ENCODE measurements at places on chromosomes 7 and 10.

DNA sequence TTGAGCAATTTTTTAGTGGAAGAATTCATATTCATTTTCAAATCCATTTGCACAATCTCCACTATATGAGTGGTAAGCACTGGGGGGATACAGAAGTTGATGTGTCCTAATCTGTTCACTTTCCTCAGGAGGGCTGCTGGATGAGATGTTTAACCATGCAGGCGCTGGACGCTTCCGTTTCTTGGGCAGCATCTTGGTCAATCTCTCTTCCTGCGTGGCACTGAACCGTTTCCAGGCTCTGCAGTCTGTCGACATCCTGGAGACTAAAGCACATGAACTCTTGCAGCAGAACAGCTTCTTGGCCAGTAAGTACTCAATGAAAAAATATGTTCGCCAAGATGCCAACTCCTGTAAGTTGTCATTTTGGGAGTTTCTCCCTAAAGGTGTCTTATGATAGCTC is 179.3 kb downstream of the ABCA13 start:
- DNase-seq, result no peak

GRCh38 chr10:58278274-58278961 is 9.5 kb downstream of the CISD1 start:
- DNase-seq, result no peak

- DNase-seq, result peak; percentile 67
These were observed 1.2 kb downstream of the BAG3 start for GRCh38 chr10:119652361-119652730.

- DNase-seq, result no peak
These were observed 545 bp downstream of the NACAD start for GRCh38 chr7:45088146-45088701.

DNA sequence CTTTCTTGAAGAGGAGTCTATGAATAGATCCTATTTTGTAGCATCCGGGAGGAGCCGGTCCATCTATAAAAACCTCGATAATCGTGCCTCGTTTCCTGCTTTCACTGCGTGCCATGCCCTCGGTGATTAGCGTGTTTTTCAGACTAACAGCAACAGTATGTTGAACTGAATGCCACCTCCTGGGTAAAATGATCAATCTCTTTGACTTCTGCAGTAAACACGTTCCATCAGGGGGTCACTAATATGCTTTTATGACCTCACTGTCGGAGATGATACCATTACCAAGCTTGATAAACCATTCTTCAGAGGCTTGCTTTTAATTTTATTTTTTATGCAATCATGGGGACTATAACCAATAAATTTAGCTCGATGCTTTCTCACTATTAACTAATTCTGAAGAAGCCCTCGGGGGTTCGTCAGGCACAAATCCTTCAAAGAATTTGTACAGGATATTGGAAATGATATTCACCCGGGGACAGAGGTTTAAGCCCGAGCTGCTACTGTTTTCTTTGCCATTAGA is 228.3 kb downstream of the ADARB2 start:
- DNase-seq, result no peak

DNA sequence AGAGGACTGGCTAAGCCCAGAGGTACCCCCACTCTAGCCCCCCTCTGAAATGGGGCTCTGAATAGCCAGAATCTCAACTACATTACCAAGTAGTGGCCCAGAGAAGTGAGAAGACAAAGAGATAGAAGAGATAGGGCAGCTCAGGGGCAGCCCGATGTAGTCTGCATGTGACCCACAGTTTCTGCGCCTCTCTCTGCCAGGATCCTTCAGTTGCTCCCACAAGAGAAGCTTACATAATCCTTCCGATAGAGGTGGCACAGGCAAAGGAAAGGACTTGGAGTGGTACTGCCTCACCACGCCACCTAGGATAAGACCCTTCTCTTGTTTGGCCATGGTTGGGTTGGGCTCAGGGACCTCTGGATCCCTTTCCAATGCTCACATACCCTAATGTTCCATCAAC is 5.4 kb upstream of the PDE1C start:
- DNase-seq, result no peak

- no peak for DNase-seq
These were observed 108.9 kb upstream of the PDCD4 start for GRCh38 chr10:110762849-110763211.

GRCh38 chr10:122258136-122259074 is 12.7 kb upstream of the BTBD16 start:
- peak; percentile 26 for DNase-seq

DNA sequence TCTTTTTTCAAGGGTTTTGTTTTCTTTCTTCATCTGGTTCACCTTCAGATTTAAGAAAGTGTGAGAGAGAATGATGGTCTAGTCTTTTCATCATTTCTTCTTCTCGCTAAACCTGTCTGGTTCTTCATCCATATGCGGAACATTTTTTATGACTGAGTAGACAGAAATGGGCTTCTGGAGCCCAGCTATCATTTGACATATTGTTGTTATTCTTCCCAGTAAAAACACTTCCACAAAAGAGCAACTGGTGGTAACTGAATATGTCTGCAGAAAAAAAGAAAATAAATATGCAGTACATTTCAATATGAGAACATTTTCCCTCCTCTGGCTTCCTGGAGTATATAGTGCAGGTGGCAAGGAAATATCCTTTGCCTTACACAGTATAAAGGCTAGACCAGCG is 209.5 kb downstream of the JCAD start:
- peak; percentile 10 for DNase-seq

DNA sequence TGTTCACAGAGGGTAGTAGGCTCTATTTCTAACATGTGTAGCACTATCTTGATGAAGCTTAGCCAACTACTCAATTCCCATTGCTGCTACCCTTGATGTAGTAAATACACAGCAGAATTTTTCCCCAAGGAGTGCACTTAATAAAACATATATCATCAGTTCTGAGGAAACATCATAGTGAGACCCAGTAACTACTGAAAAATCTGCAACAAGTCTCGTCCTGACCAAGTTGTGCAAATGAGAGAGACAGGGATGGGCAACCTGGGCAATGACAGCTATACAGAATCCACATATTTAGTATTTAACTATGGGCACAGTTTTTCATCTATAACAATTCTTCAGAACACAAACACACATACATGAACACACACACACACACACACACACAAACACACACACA is 1073.8 kb upstream of the SORCS1 start:
- DNase-seq, result no peak

DNA sequence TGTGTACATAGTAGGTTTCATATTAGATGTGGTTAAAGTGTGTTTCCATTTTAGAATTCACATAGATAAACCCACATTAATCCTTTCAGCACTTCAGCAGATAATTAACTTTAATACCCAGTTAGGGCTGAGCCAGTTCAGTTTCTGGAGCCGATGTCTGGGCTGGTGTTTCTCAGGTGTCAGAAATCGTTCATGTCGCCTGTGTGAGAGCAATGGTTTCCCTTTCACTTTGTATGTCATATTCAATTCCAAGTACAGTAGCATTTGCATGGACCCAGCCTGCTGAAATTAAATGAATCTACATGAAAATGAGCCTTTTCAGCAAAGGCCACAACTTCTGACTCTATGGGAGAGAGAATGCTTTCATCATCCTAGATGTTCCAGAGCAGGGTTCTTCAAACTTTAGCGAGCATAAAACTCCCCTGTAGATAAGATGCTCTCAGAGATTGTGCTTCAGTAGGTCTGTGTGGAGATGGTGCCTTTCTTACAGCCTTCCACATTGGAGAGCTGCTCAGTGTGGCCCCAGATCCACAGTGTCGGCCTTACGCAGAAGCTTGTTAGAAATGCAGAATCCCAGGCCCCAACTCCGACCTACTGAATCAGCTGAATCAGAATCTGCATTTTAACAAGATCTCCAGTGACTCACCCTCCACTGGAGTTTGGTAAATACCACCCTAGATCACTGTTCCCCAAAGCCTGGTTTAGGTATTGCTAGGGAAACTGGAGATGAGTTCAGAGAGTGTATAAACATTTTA is 19.6 kb downstream of the WIPF3 start:
- no peak for DNase-seq

DNA sequence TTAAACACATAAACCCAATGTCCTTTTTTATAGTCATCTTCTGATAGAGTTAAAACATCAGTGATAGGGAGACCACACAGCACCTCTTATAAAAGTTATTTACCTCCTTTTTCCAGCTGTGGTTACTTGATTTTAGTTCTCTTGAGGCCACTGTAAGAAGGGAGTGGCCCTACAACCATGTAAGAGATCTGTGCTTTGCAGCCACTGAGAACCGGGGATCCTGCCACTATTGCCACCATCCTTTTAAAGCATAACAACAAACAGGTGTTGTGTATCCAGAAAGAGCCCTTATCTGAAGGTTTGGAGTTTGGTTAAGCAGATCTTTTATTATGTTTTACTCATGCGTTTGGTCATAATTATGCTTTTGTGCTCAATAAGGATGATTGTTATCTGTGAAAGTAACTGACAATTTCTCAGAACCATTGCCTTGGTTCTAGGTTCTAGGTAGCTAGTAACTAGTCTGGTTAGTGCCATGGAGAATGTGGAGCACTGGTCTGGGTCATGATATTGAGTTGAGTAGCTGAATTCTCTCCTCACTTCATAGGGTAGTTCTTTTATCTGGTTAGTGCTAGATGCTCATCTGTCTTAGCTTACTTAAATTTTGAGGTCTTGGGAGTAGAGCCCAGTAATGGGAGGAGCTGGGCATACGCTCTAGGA is 56.5 kb downstream of the ST7 start:
- no peak for DNase-seq

DNA sequence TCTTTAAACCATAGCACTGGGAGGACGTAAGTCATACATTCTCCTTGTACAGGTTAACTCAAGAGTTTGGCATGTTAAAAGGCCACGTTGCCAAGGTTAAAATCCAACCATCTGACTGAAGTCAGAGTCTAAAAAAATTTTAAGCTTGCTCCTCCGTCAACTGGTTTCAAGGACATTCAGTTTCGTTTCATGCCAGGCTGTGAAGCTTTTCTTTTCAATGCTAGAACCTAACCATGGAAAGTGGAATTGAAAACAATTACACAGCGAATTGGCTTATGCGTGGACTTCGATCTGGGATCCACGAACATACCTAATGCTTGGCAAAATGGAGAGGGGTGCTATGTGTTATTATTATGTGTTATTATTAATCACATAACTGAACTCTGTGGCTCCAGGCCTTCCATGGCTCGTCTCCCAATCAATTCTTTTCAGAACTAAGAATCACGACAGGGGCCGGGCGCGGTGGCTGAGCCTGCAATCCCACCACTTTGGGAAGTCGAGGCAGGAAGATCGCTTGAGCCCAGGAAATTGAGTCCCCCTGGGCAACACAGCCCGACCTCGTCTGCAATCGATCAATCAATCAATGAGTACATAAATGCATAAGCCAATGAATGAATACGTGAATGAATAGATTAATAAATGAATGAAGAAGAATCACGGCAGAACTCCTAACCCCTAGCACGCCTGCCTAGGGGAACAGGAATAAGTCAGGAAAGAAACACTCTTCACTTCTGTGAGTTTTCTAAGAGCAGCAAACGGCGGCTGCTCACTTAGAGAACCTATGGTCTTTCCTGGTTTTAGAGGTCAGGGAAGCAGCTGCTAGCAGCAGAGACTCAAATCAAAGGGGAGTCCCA is 733 bp upstream of the ARL5B start:
- DNase-seq, result peak; percentile 37

DNA sequence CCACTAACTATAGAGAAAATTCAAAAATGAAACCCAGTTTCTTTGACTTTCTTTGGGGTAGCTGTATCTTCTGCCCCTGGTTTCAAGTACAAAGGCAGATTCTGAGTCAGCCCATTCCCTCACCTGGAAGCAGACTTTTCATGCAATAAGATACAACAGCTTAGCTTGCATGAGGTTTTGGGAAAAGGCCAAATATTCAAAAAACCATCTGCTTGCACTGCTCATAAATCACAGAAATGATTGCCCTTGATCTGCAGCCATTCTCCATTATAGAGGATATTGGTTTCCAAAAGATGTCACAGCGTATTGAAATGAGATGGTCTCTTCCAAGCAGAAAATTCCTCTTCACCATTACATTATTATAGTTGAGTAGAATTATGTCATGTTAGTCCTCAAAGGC is 354.0 kb downstream of the PHF14 start:
- DNase-seq, result no peak

GRCh38 chr7:82469207-82469606 is 25.6 kb upstream of the CACNA2D1 start:
- DNase-seq, result no peak

GRCh38 chr10:133364645-133365431 is 7.0 kb upstream of the FUOM start:
- no peak for DNase-seq

- DNase-seq, result no peak
These were observed 16.3 kb downstream of the MBL2 start for GRCh38 chr10:52756295-52756694.

DNA sequence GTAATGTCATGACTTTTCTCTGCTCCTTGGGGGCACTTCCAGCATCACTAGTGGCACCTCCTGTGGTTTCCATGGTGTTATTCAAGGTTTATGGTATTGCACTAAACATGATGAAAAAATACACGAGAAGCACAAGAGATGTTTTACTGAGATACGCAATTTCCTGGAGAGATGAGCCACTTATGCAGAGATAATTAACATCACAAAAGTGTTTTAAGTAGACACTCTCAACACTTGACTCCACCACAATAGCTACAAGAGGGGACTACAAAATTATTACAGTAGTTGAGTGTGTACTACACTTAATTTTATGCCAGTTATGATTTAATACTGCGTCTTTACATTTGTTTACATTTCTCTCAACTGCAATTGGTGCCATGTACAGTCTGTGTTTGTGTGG is 906.7 kb downstream of the DNAJB9 start:
- no peak for DNase-seq

DNA sequence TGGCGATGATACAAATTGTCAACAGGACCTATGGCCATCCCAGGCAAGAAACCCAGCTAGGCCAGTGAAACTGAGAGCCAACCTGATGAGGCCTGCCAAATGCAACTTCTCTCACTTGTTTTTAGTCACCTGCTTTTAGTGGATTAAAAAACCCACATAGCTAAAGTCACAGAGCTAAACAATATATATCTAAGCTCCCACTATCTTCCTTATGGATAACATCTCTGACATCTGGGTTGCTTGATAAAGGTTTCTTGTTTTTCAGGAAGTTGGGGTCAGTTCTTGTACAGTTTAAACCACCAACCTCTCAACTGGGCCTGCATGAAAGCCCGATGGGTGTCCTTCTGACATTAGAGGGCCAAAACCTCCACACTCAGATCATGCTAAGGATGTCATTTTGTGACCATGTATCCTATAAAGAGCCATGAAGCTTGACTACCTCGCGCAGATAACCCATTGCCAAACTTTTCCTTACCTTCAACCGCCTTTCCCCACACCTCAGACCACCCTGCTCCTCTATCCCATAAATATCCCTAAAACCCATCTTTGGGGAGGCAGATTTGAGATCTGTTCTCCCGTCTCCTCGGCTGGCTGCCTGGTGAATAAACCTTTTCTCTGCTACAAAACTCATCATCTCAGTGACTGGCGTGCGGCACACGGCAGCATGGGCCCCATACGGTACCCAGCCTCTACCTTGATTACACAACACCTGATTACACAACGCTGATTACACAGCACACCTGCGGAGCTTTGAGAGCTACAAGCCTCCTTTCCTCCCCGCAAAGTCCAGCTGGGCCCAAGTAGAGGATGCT is 797 bp upstream of the STMP1 start:
- no peak for DNase-seq

GRCh38 chr10:117163061-117163953 is 25.2 kb upstream of the VAX1 start:
- no peak for DNase-seq

- DNase-seq, result peak; percentile 53
These were observed 163.3 kb downstream of the RPS24 start for GRCh38 chr10:78196964-78197363.

GRCh38 chr7:77933394-77933793 is 134.8 kb downstream of the PHTF2 start:
- DNase-seq, result peak; percentile 31
